ENCODE measurements at places on chromosomes 4 and X.

DNA sequence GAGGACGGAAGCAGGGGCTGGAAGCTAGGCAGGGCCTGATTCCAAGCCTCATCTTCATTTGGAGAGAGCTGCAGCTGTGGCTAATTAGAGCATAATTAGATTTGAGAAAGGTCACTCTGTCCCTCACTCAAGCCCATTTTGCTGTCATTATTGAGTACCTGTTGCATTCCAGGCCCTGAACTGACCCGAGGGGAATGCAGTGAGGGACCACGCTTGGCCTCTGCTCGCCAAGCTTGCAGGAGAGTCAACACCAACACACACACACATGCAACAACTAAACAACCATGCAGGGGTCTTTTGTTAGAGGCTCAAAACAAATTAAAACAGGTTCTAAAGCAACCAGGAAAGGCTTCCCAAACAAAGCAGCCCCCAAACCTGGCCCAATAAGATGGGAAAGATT is 52.7 kb upstream of the MAMLD1 start:
- no peak for DNase-seq

DNA sequence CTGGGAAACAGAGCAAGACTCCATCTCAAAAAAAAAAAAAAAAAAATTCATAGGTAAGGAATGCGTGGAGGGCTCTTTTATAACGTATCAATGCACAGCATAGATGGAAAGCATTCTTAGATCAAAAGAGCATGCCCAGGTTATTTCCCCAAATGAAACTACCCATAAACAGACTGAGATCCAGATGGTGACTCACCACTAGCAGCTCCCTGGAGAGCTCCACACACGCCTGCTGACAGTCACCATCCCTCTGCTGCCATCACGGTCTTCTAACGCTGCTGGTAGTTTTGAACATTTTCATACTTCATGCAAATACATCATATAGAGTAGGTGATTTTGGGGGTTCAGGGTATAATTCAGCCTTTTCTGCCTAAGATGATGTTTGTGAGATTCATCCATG is 136.9 kb downstream of the ASMT start:
- no peak for DNase-seq

DNA sequence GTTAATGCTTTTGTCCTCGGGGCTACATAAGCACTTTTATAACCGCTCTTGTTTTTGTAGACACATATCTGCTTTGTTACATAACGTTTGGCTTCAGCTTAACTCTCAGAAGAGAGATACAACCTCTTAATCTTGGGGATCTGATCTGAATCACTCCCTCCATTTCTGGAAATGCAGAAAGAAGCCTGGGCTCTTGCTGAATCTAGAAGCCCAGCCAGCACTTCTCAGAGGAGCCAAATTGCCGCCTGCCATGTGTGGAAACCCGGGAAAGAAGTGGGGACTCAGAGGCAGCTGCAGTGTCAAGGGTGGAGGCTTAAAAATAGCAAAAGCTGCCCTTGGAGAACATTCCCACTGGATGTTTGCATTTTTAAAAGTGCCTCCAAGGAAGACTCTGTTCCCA is 69.3 kb upstream of the LDB2 start:
- no peak for DNase-seq

DNA sequence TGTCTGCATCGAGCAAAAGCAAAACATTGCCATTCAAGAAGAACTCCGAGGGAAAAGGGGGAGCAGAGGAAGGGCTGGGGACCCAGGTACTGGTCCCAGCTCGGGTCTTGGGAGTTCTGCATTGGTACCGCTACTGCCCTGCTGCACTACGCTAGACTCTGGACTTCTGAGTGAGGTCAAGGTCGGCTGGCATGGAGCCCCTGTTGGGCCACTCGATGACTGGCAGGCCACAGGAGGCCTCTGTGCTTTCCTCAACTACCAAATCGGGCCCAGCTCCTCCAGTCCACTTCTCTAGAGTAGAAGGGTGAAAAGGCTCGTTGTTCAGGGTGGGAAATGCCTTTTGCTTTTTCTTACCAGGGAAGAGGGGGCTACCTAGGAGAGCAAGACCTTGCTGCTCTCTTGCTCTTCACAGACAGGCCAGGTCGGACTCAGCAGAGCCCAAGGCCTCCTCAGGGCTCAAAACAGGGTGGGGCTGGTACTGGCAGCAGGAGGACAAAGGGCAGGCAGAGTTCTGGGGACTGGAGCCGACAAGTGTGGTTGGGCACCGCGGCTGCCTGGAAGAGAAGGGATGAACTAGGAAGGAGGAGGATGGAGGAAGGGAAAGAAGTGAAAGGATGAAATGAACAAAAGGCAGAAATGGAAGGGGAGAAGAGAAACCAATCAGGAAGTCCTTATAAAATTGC is 8.9 kb upstream of the IRAK1 start:
- no peak for DNase-seq

DNA sequence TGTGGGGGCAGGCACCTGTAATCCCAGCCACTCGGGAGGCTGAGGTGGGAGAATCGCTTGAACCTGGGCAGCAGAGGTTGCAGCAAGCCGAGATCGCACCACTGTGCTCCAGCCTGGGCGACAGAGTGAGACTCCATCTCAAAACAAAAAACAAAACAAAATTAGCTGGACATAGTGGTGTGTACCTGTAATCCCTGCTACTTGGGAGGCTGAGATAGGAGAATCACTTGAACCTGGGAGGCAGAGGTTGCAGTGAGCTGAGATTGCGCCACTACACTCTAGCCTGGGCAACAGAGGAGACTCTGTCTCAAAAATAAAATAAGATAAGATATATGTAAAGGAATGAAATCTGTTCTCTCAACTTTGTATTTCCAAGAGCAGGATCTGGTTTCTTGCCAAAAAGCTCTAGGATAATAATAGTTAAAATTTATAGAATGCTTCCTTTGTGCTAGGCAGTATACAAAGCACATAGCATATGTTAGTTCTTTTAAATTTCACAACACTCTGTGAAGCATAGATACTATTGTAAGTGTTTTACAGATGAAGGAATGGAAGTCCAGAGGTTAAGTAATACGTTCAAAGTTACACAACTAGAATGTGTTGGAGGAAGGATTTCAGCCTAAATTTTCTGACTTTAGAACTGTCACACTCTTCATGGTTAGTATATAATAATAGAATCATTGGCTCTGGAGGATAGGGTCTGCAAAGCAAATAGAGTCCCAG is 10.3 kb downstream of the MRPL1 start:
- no peak for DNase-seq

GRCh38 chrX:22037225-22037624 is 5.1 kb downstream of the PHEX start:
- no peak for DNase-seq

GRCh38 chr4:146477054-146477453 is 44.7 kb downstream of the SLC10A7 start:
- DNase-seq = peak; percentile 57

DNA sequence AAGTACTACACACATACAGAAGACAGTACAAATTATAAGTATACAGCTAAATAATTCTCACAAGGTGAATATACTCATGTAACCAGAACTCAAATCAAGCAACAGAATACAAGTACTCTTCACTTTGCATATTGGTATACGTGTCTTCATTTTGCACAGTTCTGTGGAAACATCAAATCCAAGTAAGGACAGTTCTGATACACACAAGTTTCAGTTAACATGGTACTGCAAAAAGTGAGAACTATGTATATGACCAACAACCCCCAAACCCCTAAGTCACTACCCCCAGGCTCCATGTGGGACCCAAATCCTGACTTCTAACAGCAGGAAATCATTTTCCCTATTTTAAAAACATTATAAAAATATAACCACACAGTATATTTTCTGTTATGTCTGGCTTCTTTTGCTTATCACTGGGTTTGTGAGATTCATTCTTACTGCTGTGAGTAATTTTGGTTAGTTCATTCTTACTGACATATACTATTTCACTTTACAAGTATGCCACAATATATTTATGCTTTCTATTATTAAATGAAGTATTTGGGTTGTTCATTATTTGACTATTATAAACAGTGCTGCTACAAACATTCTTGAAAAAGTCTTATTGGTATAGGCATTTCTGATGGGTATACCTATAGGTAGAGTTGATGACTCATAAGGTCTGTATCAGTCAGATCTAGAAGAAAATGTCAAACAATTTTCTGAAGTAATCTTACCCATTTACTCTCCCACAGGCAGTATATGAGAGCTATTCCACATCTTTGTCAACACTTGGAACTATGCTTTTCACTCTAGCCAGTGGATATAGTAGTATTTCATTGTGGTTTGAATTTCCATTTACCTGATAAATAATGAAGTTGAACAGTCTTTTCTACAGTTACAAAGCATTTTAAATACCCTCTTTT is 47.0 kb downstream of the SCLT1 start:
- no peak for DNase-seq
